Type B pancreatic cell (in vitro differentiated cells): ENCODE measurements at places on chromosomes 6 and 20.

DNA sequence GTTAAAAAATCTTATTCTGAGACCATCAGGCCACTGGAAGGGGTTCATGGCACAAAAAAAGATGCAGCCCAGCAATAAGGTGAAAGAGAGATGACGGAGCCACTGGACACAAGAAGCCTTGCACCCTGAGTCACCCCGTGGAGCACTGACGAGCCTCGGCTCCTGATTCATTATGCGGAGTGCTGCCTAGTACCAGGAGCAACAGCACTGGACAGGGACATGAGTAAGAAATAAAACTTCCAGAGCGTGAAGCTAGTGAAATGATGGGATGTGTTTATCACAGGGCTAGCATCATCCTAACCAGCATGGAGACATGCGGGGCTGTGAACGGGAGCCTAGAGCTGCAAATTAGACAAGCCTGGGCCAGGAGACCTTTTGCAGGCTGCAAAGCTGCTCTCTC lies 53.3 kb downstream of the RNASET2 start:
- DNase-seq, result no peak

DNA sequence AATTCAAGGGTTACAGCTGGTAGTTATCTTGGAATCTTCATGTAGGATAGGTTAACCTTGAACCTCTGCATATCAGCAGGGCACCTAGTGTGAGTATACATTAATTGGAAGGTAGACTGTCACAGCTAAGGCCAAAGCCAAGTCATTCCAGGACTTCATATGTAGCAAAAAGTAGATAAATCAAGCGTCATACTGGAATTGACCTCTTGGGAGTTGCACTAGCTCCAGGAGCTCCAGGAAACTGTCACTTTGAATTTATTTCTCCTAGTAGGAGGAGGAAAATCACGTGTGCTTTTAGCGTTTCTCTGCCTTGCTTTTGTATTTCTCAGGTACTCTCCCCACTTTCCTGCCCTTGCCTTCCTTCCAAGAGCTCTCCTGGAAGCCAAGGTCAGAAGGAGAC lies 30.3 kb downstream of the RIPOR2 start:
- no peak for DNase-seq

DNA sequence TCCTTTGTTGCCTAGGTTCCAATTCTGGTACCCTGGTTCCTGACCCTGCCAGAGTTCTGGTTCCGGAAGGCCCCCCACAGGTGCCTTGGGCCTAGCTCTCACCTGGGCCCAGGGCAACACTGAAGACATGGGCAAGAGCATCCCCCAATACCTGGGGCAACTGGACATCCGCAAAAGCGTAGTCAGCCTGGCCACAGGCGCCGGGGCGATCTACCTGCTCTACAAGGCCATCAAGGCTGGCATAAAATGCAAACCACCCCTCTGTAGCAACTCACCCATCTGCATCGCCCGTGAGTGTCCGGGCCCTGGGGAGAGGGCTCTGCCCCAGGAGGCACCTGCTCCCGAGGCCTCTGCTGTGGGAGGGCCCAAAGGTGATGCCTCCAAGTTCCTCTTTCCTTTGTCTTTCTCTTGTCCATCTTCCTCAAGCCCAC lies at the start of gene ARMC12:
TSS of gene ARMC12 (plus strand) at position 51 of the 431 bp plus-strand sequence. CDS start at position 128, 77 bp downstream.
- no peak for DNase-seq

- no peak for DNase-seq
Measured at GRCh38 chr20:9810738-9811137, 28.1 kb downstream of the PAK5 start.

DNA sequence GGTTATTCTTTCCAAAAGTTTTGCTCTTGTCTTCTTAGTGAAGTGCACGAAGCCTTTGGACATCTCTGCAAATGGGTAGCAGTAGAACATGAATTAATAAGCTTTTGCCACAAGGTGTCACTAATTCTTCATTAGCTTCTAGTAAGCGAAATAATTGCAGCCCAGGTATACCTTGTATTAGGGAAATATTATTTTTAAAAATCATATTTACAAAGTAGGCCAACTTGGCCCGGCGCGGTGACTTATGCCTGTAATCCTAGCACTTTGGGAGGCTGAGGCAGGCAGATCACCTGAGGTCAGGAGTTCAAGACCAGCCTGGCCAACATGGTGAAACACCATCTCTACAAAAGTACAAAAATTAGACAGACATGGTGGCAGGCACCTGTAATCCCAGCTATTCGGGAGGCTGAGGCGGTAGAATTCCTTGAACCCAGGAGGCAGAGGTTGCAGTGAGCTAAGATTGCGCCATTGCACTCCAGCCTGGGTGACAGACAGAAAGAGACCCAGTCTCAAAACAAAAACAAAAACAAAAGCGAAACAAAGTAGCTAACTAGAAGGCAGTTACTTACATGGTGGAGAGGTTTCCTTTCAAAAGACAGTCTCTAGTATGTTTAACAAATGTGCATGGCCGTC lies 8.8 kb upstream of the RSPH3 start:
- no peak for DNase-seq

DNA sequence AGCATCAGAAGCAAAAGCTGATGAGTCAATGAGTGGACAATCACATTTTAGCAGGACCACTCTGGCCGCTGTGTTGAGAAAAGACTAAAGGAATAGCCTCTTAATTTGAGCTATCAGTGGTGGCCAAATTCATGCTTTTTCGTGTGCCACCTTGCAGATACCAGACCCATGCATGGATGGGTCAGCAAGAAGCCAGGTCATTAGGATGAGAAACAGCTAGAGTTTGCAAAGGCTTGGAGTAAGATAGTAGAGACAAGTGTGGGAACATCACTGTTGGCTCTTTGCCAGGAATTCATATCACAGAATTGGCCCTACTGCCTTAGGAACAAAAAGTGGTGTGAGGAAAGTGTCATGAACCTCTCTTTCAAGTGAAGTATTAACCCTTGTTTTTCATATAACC lies 25.5 kb downstream of the MRAP2 start:
- DNase-seq, result no peak

DNA sequence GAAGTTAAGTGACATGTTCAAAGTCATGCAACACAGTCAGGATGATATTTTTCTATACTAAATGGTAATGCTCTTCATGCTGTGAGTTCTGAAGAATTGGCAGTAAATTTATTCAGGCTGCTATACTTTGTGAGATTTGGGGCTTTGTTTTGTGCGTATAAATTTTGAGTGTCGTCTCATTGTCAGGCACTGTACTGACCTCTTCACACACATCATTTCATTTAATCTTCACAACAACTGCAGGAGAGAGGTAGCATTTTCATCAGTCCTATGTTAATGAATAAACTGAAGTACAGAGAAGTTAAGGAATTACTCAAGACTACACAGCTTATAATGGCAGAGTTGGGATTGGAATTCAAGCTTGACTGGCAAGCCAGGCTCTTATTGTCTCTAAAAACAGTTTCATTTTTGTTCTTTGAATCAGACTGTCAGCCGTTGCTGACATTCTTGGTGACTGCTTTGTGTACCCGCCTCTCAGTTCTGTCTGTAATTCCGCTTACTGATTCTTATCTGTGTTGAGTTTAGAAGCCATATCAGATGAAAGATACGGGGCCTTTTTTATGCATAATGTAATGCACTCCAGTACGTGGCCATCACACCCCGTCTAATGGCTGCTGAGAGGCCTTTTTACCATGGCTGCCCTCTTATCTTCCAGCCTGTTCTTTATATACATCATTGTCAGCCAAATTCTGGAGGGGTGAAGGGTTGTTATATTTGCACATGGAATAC lies 274.9 kb downstream of the UTRN start:
- no peak for DNase-seq

DNA sequence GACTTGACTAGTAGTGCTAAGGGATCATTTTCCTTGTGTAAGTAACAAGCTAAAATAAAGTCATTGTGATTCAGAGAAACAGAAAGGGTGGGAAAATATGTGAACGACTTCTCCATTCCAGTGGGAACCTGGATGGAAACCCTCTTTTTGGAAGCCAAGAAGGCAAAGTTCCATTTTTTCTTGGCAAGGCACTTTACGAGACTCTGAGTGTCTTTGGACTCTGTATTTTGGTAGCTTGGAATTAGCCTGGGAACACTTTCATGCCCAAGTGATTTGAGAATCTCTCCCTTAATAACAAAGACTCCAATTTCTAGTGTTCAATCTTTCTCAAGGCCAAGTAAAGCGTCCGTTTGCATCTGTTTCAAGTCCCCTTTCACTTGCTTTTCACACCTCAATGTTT lies 100.5 kb upstream of the SASH1 start:
- no peak for DNase-seq

GRCh38 chr20:10672624-10673127 lies 1.1 kb downstream of the JAG1 start:
- DNase-seq, result no peak

DNA sequence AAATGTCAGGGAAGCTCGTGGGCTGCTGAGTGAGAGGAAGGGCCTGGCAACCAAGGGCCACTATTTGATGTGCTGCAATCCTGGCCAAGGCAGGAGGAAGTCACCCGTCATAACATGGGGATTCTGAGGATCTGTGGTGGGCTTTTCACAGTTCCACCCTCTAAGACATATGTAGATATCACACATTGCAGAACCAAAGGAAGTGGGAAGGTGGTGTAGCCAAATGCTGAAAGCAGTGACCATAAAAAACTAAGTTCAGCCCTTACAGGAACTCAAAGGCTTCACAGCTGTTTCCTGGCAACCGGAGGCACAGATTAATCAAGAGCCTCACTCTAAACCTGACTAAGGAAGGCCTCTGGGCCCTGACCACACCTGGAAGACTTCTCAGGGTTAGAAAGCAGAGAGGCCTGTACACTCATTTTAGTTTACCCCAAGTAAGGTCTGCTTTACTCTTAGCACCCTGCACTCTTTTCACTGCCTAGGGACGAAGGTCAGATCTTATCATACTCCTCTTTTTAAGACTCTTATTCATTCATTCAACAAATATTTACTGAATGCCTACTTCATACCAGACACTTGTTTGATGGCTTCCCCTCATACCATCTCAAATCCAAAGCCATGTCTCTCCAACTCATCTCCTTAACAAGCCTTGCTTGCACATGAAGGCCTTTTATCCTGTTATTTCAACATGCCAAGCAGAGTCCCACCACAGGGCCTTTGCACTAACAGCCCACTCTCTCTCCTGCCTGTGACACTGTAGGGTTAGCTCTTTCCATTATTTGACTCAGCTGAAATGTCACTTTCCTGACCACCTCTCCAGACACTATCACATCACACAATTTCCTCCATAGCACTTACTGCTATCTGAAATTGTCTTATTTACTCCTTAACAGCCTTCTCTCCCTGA lies 2.6 kb downstream of the UBE2V1 start:
- no peak for DNase-seq

DNA sequence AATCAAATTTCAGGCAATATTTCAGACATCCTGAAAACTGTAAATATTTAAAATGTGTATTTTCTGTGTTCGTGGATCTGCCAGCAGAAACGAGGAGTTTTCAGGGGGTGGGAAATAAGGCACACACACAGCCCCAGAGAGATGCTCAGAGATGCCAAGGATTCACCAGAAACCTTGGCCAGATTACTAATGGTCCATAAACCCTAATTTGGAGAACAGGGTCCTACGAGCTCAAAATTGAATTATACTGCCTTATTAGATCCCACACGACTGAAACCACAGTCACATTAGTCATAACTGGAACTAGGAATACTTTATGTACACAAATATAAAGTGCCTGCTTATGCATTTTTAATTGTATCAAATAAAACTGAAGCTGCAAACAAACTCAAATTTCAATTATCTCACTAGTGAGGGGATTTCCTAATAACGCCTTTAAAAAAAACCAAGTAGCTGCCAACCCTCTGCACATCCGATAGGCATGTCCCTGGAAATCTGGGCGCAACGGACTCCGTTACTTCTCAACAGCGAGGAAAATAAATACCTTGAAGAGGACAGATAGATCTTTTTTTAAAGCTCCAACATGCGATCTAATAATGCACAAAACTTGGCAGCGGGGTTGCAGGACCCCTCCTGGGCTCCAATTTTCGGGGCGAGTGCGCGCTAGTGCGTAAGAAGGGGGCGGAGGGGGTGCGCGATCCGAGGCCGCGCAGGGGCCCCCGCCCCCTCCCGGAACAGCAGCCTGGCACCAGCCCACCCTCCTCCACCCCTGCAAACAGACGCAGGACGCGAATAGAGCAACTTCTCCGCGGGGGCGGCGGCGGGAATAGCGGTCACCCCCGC lies 897 bp downstream of the CHD6 start:
- no peak for DNase-seq

- DNase-seq, result no peak
Measured at GRCh38 chr6:43934183-43934802, 164.3 kb downstream of the VEGFA start.

DNA sequence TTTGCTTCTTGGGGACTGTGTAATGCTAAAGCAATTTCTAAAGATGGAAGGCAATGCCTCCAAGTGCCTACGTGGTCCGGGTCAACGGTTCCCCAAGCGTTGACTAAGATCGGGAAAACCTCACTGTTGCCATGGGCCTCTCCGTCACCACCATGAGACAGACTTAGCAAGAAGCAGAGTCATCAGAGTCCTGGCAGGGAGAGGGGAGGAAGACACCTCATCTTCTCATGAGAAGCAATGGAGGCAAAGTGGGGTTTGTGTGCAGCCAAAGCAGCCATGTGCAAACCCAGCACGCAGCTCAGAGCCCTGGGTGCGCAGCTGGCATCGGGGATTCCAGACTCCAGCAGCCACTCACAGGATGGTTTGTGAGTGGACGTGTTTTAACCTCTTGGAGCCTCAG lies 111.4 kb downstream of the SYNDIG1 start:
- no peak for DNase-seq

GRCh38 chr6:70119218-70119835 lies 183.6 kb downstream of the COL9A1 start:
- no peak for DNase-seq

- DNase-seq, result no peak
Measured at GRCh38 chr6:141736104-141736503, 396.6 kb upstream of the GJE1 start.
